Lung (tissue), 17 donors: ENCODE measurements at places on chromosomes 1 and 21. TPM values are rescaled to one million over a fixed set of nuclear protein-coding genes. Genes with fewer than 3 reads are reported as not detected.

GRCh38 chr1:209516771-209517680 lies 66.5 kb upstream of the CAMK1G start:
- no peak for DNase-seq

DNA sequence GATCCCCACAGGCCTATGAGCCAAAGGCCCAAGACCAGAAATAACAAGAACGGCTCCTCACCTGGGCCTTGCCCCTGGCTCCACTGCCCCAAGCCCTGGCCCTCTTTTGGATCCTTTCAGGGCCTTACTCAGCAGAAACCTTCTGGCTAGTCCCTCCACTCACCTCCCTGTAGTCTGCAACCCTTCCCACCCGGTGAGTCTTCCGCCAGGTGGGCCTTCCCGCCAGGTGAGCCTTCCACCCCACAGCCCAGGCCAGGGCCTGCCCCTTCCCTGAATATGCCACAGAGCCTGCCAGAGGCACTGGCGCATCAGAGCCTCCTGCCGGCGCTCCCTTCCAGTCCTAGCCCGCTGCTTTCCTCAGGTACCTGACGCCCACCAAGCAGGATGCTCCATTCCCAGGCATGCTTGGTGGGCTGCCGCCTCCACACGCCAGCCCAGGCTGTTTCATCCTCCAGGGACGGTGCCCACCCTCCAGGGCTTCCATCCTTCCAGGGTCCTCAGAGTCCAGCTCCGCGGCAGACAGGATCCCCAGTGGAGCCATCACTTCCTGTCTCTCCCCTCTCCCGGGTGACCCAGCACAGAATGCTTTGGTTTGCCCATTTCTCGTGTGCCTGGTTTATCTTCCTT lies 20.9 kb downstream of the LHX4 start:
- no peak for DNase-seq

DNA sequence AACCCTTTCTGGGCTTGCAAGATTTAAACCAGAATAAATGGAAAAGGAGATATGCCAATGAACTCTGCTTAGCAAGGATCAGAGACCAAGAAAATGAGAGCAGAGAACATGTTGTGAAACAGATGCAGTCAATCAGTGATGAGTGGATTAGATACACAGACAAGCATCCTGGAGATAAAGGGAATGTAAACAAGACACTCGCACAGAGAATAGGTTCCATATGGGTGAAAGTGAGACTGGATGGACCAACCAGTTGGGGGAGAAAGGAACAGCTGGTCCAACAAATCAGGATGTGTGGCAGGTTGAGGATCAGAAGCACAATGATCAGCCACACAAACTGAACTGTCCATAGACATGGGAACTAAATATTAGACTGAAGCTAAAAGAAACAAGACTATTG lies 338.2 kb downstream of the ASTN1 start:
- peak; percentile 56 for DNase-seq

DISP3 gene
- total RNA-seq = 0.18 TPM

DNA sequence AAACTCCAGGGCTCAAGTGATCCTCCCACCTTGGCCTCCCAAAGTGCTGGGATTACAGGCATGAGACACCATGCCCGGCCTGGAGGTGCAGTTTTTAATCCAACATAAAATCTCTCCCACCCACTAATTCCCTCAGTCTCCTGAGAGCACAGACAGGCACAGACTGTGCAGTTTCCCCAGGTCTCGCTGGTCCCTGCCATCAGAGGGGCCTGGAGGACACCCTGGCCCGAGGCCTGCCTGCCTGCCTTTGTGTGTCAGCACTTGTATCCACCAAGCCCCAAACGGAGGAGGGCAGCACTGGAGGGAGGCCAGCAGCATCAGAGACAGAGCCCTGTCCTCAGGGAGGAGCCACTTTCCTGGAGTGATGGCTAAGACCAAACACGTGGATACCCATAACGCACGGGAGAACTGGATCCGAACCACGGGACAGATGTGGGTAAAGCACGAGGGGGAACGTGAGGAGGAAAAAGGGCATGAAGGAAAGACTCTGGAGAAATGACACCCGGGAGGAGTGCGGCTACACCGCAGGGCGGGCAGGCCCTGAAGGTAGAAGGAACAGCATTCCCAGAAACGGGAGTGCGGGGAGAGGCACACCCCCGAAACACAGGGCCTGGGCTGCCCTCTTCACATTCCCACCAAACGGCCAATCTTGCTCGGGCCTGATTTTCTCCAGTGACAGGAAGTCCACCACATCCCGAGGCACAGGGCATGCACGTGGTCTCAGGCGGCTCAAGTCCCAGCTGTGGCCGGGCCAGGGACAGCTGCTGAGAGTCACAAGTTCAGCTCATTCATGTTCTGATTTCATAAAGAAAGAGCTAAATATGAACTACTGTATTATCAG lies 29.7 kb downstream of the NPHP4 start:
- no peak for DNase-seq

NOC2L gene
- 39.0 TPM for total RNA-seq

SCAMP3 gene
- total RNA-seq = 29.9 TPM

RHD gene
- total RNA-seq = 2.2 TPM

DNA sequence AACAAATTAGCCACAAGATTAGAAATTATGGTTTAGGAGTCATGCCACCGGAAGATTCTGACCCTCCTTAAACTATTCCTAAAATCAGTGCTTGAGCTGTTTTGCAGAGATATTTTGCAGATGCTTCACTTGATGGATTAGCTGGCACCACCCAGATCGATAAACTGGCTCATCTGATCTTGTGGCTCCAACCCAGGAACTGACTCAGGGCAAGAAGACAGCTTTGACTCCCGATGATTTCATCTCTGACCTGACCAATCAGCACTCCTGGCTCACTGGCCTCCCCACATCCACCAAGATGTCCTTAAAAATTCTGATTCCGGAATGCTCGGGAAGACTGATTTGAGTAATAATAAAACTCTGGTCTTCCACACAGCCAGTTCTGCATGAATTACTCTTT lies 221.6 kb downstream of the RHOU start:
- no peak for DNase-seq

- no peak for DNase-seq
These were observed 297.6 kb downstream of the DISC1 start for GRCh38 chr1:231924180-231924579.

DNA sequence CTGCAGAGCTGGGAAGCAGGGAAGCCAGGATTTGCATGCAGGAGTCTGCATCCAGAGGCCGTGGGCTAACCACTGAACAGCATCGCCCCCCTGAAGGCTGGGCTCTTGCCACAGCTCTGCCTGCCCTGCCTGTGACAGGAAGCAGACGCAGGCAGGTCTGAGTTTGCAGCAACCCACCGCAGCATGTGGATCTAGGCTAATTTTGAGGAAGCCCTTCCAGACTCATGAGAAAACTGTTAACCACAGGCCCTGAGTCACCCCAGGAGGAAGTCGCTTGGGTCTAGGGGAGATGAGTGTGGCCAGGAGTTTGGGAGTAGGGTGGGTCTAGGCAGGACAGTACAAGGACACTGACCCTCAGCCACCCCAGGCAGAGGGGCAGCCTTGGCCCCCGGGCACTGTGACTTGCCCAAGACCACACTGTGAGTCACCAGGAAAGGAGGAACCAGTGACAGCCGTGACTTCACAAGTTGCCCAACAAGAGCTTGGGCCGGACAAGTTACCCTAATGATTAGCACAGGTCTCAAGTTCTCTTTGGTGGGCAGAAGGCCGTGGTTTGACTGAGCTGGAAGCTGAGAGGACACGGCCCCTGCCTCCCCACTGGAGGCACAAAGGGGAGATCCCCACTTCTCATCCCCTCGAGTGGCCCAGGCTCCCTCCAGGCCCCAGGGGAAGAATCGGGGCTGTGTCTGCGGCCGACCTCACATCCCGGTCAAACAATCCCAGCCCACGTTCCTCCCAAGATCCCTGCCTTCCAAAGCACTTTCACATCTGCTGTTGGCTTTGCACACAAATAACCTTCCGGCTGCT lies 826 bp downstream of the LAPTM5 start:
- DNase-seq = no peak

GRCh38 chr1:25806418-25806817 lies 6.4 kb downstream of the SELENON start:
- no peak for DNase-seq

GRCh38 chr1:156160743-156161171 lies 7.4 kb downstream of the SEMA4A start:
- peak; percentile 92 for DNase-seq

FBXO28 gene
- 41.5 TPM for total RNA-seq

TRNP1 gene
- 23.1 TPM for total RNA-seq

DNA sequence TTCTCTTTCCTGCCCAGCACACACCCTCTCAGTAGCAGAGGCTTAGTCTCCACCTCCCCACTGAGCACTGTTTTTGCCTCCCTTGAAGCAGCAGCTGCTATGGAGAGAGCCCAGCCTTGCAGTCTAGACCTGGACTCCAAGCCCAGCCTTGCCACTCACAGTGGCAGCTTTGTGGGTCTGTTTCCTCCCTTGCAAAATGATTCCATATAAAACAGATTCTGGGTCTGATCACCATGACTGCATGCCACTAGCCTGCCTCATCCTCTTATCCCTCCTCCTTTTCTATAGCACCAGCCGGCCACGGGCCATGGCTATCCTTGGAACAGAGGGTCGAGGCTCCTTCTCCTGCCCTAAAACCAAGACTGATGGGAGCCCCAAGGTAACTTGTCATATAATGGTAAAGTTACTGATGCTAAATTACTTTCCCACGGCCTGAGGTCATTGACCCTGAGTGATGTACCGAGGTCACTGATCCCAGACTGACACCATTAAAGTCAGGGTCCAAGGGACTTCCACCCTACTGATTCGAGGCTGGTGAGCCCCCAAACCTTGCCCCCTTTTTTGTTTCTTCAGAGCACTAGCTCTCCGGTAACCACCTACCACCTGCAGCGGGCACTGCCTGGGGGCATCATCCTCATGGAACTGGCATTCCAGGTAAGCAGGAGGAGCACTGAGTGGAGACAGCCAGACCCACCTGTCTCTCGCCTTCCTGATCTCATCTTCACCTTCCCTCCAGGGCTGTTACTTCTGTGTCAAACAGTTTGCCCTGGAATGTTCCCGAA lies 7.9 kb downstream of the HYI start:
- peak; percentile 9 for DNase-seq

LAMC2 gene
- 31.1 TPM for total RNA-seq

DNA sequence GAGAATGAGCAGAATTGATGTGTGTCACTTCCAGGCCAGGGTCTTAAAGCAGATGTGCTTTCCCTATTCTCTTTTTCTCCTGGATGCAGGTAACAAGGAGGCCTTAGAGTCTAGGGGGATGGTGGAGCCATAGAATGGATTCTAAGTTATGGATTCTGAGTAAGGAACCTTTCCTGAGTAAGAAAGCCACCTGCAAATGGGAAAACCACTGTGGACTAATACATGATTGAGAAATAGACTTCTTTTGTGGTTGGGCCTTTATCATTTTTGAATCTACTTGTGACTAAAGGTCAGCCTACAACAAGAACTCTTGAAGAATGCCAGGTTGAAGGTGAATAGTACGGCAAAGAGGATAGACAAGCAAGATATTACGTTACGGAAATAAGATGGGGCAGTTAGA lies 116.1 kb downstream of the CDC7 start:
- no peak for DNase-seq

DNA sequence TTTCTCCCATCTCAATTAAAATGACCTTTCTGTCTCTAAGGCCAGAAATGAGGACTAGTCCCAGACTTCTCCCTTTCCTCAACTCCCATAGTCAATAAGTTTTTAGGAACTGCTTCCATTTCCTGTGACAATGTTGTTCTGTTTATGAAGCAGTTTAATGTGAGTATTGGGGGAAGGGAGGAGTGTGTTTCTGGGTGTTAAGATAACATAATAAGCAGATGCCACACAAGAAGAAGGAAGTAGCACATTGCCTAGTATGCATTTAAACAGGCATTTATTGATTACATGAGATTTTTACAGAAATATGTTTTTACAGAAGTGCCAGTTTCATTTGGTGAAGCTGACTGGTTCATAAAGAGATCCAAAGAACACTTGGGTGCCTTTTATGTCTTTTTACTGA lies 65.6 kb upstream of the TNR start:
- DNase-seq = peak; percentile 11

GRCh38 chr1:44775930-44776729 lies 790 bp downstream of the RPS8 start:
- no peak for DNase-seq

DNA sequence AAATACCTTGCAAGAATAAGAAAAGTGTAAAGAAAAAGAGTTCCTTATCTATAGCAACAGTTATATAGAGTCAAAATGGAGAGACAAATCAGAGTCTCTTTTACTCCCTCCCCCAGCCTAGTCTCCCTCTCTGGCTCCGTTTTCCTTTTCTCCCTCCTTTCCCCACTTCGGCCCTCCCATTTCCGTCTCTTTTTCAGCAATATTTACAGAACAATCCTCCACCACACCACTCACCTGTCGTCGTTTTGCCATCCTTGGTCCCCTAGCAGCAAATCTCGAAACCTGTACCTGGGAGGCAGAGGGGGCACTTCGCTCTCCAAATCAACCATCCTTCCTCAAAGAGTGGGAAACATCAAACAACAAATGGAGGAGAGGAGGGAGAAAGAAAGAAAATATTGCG lies 259 bp downstream of the KCNT2 start:
- peak; percentile 48 for DNase-seq

DNA sequence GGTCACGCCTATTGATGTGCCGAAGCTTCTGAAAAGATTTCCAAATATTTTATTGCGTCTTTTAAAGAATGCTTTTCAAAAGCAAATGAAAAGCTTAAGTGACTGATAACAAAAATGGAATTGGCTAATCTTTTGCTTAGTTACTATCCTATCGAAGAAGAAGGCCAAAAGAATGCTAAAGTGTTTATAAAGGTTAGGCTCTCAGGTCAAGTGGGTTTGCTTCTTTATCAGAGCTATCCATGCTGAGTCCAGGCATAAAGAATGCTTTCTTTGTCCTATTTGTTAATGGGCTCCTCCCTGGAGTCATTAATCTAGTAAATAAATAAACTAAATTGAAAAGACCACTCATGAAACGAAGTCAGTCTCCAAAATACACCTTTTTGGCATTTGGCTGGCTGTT lies 133.4 kb upstream of the LYPLAL1 start:
- DNase-seq = no peak

GRCh38 chr1:248421384-248421783 lies 18.5 kb downstream of the OR2T1 start:
- no peak for DNase-seq

GRCh38 chr1:74474585-74474984 lies 37.8 kb downstream of the LRRC53 start:
- no peak for DNase-seq

- DNase-seq = no peak
These were observed 801 bp downstream of the MX1 start for GRCh38 chr21:41426676-41427404.

GRCh38 chr1:37162059-37162458 lies 127.7 kb upstream of the GRIK3 start:
- DNase-seq = no peak

- no peak for DNase-seq
These were observed 10.2 kb upstream of the GNL2 start for GRCh38 chr1:37605806-37606474.

GREM2 gene
- 8.8 TPM for total RNA-seq

PBXIP1 gene
- 178 TPM for total RNA-seq

DNA sequence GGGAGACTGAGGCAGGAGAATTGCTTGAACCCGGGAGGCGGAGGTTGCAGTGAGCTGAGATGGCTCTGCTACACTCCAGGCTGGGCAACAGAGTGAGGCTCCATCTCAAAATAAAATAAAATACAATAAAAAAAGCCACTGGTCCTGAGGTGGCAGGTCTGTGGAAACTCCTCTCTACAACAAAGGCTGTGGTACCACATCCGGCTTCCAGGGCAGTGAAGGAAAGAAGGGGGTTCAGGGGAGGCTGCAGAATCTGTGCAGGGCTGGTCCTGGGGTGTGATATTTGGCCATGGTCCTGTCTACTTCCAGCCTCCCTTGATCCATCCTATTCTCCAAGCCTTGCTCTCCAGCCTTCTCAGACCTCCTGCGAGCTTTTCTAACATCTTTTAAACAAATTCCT lies 731 bp upstream of the ZNF683 start:
- no peak for DNase-seq
